ENCODE measurements at places on chromosomes 1 and 21.

DNA sequence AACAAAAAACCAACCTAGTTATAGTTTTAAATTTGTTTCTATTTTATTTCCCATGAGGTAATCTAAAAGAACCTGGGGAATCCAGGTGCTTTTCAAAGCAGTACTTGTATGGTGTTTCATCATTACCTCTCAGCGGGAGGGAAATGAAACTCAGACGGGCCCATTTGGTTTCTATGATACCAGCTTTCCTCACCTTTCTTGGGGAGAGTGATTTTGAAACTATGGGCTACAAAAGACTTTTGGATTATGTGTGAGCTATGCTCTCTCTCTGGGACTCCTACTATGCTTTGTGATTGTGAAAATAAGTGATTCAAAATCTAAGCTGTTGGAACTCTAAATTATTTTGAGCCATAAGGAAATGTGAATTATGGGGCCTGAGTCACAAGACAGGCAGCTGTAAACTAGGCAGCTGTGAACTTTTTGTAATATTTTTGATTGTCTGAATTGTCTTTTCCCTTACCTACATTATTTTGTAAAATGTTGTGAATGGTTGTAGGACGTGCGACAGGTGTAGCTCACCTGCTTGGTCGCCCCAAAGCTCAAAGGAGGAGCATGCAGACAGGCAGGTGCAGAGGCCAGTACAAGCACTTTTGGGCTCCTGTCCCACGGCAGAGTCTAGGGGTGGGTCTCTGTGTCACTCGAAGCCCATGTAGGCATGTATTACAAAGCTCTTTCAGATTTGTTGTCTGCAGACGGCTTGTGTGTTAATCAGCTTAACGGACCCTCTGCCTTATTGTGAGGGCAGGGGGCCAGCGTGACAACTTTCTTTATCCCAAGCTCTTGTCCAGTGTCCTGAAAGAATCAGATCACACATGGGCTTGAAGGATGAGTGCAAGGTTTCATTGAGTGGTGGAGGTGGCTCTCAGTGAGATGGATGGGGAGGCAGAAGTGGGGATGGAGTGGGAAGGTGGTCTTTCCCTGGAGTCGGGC lies 64.8 kb upstream of the BACH1 start:
- DNase-seq, result no peak

- no peak for DNase-seq
Observed at GRCh38 chr1:84773195-84773594, 82.9 kb upstream of the SSX2IP start.

- no peak for DNase-seq
Observed at GRCh38 chr1:30423570-30423969, 299.8 kb downstream of the MATN1 start.

DNA sequence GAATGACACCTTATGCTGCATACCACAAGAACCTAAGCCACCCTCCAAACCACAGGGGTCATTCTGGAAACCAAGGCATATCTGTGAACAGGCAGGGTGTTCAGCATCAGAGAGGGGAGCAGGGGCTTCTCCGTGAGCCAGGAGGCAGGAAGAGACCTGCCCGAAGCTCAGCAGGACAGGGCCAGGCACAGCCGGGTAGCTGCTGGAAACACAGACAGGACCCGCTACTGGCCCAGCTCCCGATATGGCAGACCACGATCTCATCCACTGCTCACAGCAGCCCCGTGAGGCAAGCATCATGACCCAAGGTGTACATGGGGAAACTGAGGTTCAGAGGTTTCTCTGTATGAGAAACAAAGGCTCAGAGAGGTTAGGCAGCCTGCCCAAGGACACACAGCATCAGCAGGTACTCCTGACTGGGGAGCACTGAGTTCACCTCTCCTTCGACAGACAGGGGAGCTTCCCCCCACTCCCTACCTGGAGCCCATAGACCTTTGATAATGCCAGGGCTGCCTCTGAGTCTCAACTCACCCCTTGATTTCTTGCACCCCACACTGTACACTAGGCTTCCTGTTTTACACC lies 317.7 kb downstream of the MATN1 start:
- no peak for DNase-seq

DNA sequence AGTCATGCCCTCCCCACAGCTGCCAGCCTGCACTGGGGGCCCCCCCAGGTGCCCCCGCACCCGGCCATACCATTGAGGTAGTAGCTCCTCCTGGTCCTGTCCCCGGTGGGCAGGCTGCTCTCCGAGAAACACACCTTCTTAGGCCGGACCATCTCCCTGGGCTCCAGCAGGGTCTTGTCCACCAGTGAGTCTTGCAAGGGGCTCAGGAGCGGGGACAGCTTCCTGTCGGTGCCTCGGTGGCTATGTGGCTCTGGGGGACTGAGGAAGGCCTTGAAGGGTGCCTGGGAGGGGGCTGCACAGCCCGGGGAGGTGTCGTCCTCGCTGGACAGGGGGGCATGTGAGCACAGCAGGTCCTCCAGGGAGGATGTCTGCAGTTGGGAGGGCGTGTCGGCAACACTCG lies 12.9 kb upstream of the FTCD start:
- DNase-seq, result no peak

Data from fibroblast of skin of left biceps (primary cell).